ENCODE measurements at places on chromosomes 13 and 19.

- DNase-seq = no peak
Measured at GRCh38 chr13:37923236-37923635, 53.7 kb upstream of the TRPC4 start.

DNA sequence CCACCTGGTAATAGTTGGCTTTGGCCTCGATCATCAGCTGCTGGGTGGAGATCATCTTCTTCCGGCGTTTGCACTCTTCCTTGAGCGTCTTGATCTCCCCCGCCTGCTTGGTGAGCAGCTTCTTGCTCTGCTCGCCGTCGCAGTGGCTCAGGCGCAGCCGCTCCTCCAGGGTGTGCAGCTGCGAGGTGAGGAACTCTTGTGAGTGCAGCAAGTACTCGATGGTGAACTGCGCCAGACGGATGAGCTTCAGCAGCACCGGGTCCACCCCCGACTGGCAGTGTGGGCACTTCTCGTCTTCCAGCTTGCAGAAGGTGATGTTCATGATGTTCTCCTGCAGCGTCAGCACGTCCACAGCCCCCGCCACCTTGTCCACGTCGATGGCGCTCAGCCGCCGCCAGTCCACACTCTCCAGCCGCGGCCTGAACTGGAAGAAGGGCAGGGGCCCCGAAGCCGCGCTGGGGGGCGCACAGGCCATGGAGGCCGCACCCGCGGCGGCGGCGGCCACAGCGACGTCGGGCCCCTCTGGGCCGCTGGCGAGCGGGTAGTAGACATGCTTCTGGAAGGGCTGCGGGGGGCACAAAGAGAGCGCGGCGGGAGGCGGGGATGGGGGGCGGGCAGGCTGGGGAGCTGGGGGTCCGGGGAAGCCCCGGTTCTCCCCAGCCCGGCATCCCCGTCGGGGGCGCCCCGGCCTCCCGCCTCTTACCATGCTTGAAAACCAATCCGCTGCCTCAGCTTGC is 3.0 kb downstream of the DZIP1 start:
- no peak for DNase-seq

DNA sequence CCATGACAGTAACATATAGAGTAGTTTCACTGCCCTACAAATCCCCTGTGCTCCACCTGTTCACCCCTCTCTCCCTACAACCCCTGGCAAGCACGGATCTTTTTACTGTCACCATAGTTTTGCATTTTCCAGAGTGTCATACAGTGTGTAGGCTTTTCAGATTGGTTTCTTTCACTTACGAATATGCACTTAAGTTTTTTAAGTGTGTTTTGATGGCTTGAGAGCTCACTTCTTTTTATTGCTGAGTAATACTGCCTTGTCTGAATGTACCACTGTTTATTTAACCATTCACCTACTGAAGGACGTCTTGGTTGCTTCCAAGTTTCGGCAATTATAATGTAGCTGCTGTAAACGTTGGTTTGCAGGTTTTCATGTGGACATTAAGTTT is 175.1 kb downstream of the ITGBL1 start:
- no peak for DNase-seq

DNA sequence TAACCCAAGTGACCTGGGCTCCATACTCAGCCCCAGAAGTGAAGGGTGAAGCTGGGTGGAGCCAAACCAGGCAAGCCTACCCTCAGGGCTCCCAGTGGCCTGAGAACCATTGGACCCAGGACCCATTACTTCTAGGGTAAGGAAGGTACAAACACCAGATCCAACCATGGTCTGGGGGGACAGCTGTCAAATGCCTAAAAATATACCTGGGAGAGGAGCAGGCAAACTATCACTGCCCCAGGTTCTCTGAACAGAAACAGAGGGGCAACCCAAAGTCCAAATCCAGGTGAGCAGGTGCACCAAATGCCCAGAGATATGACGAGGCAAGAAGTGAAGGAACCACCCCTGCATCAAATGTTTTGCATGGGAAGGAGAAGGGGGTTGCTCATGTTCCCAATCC is 6.1 kb upstream of the CEACAM7 start:
- DNase-seq = peak; percentile 20

GRCh38 chr19:45250832-45251451 is at the start of gene MARK4:
Gene MARK4, plus strand, starts transcription at chr19:45251271. Its CDS starts 318 bp downstream, at chr19:45251589.
- DNase-seq = peak; percentile 55

- no peak for DNase-seq
Measured at GRCh38 chr13:65914716-65915115, 1315.4 kb downstream of the PCDH9 start.

Measured in ureter (tissue), 1 donor.